ENCODE measurements at places on chromosomes 13 and 19.

DNA sequence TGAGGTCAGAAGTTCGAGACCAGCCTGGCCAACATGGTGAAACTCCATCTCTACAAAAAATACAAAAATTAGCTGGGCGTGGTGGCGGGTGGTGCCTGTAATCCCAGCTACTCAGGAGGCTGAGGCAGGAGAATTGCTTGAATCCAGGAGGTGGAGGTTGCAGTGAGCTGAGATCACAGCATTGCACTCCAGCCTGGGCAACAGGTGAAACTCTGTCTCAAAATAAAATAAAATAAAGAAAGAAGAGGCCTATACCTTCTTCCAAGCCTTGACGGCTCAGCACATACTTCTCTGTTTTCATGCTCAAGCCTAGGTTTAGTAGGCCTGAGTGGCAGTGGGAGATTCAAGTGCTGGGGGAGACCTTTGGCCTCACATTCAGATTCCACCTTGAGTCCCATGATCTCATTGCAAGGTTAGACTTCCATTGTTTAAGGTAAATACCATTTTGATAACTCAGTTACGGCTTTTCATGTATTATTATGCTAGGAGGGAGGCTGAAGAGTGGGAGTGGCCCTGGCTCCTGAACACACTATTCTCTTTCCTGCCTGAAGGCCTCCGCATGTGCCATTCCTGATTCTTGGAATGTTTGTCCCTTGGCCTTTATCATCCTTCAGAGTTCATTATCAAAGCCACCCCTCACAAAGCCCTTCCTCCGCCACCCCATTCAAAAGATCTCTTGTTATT lies 1.6 kb upstream of the SPINT2 start:
- DNase-seq = no peak

GRCh38 chr19:31347828-31348392 lies 1.3 kb downstream of the TSHZ3 start:
- DNase-seq = no peak

DNA sequence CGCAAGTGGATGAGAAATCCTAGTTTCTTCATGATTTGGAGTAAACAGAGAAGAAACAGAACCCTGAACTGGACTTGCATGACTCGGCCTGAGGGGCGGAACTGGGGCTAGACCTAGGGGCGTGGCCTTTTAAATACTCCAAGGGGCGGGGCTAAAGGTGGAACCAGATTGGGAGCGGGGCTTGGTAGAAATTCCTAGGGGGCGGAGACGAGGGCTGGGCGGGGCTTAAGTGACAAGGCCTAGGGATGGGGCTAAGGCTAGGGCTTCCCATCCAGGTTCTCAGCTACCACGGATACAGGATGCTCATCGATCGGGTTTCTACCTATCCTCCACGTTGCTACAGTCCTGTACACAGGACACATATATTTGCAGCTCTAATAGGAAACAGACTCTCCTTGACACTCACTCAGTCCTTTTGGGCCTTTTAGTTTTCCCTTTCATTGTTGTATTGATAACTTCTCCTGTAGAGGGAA lies 372 bp upstream of the ZNF699 start:
- DNase-seq = peak; percentile 76

DNA sequence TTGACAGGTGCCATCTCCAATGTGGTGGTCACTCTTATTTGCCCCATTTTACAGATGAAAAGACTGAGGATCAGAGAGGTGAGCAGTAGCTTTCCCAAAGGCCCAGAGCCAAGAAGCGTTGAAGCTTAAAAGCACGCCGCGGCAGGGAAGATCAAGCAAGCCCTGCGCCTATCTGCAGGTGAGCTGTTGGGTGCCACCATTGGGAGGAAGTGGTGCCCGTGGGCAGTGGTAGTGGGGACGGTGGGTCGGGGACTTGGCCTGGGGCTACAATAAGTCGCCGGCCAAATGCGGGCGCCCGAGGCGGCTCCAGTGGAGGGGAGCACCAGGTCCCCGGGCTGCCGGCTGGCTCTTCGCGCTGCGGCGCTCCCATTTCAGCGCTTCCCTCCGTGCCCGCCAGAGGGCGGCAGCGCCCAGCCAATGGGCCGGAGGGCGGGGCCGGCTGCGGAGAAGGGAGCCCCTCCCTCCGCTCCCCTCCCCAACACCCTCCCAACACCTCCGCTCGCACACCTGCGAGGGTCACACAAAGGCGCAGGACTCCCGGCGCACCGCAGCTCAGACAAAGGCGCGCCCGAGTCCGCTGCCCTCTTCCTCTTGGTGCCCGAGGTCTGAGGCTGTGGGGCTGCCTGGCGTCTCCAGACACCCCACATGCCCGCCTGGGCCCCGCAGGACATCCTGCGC lies 744 bp upstream of the POU2F2 start:
- DNase-seq = peak; percentile 88

- DNase-seq = no peak
Observed at GRCh38 chr19:7942981-7943443, 454 bp downstream of the TIMM44 start.

DNA sequence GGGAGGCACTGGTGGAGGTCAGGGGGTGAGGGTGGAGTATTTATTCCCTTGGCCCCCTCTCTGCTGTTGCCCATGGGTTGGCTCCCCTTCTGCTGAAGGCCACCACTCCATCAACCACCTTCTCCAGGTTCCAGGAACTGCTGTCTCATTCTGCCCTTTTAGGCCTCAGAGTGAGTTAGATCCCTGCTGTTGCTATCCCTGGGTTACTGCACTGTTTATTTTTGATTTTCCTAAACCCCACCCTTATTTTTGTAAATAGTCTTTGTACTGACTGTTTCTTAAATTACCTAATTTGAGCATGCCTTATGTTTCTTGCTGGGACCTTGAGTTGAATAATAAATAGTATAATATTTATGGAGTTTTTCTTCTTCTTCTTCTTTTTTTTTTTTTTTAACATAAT lies 132.8 kb downstream of the RGCC start:
- DNase-seq = no peak

- peak; percentile 56 for DNase-seq
Observed at GRCh38 chr19:49157445-49158224, at the start of gene TRPM4. TSS of gene TRPM4 (plus strand) at chr19:49157792. CDS start at chr19:49157867, 75 bp downstream.

All from activated T-cell treated with anti-CD3 and anti-CD28 coated beads for 48 hours (primary cell).